ENCODE measurements at places on chromosomes 2 and 18.

DNA sequence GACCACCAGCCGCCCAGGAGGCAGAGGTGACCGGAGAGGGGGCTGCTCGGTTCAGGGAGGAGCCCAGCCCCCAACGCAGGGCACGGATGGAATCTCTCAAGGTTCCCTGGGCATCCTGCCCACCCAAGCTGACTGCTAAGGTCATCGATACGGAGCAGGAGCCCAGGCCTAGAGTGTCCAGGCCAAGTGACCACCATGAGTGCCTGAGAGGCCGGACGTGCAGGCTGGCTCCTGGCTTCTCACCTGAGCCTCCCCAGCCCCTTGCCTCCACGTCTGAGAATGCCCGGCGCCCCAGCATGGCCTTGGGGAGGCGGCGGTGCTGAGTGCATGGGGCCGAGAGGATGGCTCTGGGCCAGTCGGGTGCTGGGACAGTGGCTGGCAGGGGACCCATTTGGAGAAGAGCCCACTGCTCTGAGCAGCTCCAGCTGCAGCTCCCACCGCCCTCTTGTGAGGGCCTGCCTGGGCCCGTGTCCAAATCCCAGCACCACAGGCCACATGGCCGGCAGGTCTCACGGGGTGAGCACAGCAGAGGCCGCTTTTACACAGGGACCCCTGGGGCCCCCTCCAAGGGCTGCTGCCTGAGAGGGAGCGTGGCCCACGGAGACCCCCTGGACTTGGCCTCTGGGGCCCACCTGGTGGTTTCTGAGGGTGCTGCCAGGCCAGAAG, 102.8 kb upstream of the CTDP1 start:
- no peak for DNase-seq

DNA sequence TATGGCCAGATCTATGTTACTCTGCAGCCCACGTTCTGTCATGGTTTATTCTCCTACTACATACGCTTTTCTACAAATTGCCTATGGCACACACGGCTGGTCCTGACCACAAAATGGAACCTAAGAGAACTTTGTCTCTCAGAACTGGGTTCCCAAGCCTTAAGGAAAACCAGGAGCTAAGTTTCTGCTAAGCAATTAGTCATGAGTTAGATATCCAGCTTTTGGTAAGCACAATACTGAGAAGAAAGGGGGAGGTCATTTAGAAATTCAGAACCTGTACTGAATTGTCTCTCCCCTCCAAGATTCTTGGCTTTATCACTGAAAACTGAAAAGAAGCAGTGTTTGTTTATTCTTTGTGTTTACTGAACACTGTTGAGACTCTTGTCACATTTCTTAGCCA, 283.5 kb upstream of the TANK start:
- no peak for DNase-seq

DNA sequence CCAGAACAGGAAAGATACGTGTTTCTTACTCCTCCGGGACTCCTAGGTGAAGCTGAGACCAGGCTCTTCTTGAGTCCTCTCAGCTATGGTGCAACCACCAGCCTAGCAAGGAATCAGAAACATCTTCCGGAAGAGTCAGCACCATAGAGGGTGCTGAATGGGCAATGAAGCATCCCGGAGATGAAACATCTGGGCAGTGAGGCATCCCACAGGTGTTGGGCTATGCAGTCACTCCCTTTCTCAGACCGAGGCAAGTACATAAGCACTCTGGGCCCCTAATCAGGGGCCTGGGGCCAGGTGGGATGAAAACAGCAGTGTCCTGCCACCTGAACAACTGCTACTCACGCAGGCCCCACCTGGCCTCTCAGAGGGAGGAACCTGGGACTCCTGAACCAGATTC, 1.4 kb upstream of the CAPN10 start:
- no peak for DNase-seq

DNA sequence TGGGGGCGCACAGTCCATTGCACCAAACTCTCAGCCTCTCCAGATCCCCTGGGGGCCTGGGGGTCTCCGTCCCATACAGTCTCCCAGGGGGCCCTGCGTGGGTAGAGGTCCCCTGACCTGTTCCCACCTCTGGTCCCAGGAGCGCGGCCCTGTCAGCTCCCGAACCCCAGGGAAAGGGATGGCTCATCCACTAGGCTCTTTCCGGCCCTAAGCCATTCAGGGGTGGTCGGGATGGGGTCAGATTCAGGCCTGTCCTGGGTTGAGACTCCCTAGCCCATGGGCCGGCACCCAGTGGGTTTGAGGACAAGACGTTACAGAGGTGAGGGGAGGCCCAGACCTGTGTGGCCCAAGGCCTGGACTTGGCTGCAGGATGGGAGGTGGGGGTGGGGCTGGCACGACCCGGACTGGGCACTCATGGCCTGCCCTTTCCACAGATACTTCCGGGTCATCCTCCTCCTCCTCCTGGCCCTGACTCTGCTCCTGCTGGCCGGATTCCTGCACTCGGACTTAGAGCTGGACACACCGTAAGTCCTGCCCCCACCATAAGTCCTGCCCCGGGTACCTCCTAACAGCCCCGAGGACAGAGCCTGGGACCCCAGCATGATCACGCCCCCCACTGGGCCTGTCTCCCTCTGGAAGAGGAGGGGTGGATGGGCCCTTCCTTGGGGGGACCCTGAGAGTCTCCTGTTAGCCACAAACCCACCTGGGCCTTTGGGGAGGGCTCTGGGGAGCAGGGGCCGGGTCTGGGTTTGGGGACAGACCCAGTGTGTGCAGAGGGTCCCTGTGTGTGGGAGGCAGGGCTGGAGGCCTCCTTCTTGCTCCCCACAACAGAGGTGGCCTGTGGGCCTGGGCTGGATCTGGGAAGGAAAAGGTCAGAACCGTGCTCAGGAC, 10.1 kb upstream of the NEU4 start:
- DNase-seq, result no peak

- no peak for DNase-seq
Measured at GRCh38 chr2:86747711-86748639, 27.9 kb downstream of the RMND5A start.

DNA sequence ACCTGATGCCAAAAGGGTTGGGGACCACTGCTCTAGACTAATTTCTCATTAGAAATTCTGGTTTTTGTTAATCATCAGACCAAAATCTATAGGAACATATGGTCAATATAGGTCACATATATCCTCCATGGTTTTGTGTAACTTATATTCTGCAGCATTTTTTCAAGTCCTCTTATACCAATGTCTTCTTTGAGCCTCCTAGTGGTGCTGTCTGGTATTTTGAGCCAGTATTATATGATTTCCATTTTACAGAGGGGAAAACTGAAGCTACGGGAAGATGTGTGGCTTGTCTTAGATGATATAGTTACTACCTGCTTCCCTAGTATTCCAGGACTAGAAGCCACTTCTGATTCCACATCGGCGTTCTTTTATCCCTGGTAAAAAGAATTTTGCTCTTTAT, 13.8 kb downstream of the MAPK4 start:
- no peak for DNase-seq

- DNase-seq, result no peak
Measured at GRCh38 chr18:31241900-31242409, 76.0 kb upstream of the DSG1 start.

Data from stimulated activated CD4-positive, alpha-beta T cell treated with anti-CD3 and anti-CD28 coated beads, Interleukin-12 subunit alpha, Interleukin-12 subunit beta, amount 100 ng/mL, for 4 hours (primary cell).